SW 1271 (cell line): ENCODE measurements at places on chromosomes 11 and 22.
A peak's percentile ranks its signal among the peaks of the same experiment; 100 is the strongest.

DNA sequence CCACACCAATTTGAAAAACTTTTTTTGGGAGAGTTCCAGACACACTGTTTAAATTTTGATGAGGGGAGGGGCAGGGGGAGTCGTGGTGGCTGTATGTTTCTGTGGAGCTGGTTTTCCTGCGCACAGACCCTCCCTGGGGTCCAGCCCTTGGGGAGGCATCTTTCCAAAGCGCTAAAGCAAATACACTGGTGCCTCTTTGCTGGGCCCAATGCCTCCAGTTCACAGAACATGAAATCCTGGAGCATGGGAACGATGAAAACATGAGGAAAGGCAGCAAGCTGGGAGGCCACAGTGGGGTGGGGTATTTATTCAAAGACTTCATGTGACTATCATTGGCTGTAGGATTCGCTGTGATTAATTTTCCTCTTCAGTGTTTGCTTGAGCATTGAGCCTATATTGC is 135.3 kb downstream of the CCDC34 start:
- DNase-seq: no peak

GRCh38 chr11:61636676-61637075 is 43.5 kb upstream of the DAGLA start:
- DNase-seq: no peak

DNA sequence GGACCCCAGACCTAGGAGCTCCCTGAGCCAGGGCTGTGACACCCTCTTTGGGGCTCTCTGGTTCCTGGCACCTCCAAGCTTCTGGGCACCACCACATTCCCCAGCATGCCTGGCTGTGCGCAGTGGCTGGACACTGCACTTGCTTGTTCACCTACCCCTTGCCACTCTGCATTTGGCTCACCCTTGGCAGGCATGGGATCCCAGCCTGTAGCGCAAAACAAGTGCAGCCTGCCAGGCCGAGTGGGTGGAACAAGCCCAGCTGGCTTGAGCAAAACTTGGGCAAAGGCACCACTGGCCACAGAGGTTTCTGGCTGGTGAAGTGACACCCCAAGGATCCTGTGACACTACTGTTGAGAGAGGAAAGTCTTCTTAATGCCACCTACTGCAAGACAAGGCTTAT is 57.3 kb downstream of the CCDC34 start:
- no peak for DNase-seq

DNA sequence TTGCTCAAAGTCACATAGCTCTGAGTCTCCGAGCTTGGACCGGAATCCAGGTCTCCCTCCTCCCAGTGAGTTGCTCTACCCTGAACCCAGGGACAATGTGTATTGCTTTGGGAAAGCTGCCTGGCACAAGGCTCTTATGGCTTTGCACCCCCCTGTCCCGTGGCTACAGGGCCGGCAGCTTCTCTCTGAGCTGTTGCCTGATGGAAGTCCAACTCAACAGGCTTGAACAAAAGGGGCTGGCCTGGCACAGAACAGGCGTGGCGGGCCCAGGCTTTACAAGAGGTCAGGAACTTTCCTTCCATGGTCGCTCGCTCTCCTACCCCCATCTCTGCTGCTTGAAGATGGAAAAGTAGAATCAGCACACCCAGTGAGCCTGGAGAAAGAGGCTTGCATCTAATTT is 34.3 kb downstream of the MYEOV start:
- no peak for DNase-seq

GRCh38 chr11:82750643-82751139 is 17.0 kb upstream of the FAM181B start:
- no peak for DNase-seq

GRCh38 chr11:43925063-43925931 is 17.1 kb upstream of the C11orf96 start:
- DNase-seq: no peak

- DNase-seq: no peak
These were observed 335.3 kb downstream of the CTTN start for GRCh38 chr11:70733327-70734325.

DNA sequence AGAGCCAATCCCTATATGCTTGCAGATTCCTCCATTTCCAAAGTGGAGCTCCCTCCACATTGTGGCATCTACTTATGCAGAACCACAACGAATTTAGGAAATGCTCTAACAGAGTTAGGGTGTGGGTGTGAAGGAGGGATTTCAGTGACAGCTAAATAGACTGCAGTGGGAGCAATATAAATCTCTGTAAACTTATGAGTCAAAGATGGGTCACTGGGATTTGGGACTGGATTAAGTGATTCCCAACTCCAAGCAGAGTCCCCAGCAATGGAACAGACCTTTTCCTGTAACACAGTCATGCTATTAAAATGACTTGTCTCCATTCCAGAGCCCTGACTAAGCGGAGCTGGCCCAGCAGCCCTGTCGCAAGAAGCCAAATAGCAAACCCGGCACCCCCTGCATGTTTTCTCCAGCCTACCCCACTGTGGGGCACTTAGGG is 36.6 kb downstream of the RPL27A start:
- peak; percentile 59 for DNase-seq

DNA sequence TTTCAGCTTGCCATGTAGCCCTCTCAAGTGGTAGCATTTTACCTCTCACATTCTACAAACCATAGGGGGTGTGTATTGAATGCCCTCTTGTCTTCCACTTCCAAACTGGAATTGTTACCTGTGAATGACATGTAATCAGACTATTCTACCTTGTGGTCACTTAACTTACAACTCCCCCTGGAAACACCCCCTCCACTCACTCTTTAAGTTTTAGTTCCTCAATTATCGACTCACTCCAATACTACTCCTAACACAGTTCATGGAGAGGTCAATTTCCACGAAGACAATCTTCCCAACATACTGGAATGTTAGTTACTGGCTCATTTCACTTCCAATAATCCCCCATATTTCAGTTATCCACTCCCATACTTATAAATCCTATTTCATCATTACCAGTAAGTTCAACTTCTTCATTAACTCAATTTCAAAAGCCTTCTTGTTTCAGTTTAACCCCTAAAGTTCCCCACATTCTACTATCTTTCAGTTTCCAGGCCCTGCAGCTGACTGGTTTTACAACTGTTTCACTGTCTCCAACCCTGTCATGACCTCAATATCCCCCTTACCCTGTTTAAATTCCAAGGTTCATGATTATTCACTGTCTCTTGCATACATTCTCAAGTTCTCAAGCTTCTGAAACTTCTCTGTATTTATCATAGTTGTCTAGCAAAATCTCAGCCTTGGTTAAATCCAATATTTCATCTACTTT is 92.5 kb downstream of the C11orf87 start:
- no peak for DNase-seq

- no peak for DNase-seq
These were observed 5.6 kb upstream of the TMA7B start for GRCh38 chr22:39954584-39955055.

DNA sequence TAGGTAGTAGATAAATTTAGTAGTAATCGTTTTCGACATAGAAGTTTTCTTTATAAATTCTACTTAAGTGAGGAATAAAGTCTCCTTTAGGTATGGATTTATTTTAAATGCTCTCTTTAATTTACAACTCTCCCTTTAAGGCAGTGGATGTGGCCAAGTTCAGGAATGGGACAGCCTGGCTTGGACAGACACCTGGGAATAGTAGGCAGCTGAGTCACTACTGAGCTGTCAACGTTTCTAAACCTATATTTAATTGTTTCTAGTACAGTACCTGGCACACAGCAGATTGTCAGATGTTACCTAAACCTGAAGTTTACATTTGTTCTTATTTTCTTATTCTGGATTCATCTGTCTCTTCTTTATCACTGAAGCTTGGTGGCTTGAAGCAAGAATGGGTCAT is 85.1 kb downstream of the DEPDC5 start:
- DNase-seq: no peak

DNA sequence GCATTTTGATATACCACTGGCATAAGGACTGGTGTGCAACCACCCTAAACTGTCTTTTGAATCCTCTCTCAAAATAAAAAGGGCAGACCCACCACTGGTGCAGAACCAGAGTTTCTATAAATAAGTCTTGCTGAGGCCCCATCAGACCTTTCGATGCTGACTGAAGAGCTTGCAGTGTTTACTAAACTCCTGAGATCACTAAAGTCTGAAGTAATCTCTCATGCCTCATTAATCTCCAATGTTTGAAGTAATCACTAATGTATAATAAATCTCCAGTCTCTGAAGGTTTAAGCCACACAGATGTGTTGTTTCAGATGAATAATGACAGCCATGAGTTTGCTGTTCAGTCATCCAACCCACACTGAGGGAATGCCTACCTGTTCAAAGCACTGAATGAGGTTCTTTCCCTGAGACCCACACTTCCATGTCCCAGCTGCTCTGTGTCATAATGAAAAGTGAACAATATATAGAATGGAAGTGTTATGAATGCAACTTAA is 50.6 kb upstream of the DEUP1 start:
- DNase-seq: no peak

GRCh38 chr22:46612904-46613605 is 7.1 kb upstream of the GRAMD4 start:
- DNase-seq: no peak

GRCh38 chr22:45971408-45972028 is 5.4 kb downstream of the WNT7B start:
- DNase-seq: no peak

- no peak for DNase-seq
These were observed 438.0 kb downstream of the TBC1D22A start for GRCh38 chr22:47200273-47201051.

DNA sequence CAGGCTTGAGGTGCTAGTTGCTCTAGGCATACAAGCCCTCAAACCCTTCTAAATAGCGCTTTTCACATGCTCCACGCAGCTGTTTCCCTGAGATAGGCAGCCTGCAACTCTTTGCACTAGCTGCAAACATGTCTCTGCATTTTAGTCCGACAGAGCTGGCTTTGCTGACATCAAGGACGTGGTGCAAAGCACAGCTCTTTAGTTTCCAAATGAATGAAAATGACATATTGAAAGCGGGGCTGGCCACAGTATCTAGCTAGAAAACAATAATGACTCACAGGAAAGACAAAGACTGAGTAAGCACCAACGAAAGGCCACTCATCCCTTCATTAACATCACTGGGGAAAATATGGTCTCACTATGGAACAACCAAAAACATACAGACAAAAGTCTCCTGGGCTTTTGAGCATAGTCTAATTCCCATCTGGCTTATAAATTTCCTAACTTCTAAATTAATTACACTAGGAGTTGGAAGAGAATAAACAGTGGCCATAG is 15.3 kb upstream of the ZC3H12C start:
- peak; percentile 53 for DNase-seq

- no peak for DNase-seq
These were observed 32.1 kb upstream of the WNT7B start for GRCh38 chr22:46008836-46009596.

- no peak for DNase-seq
These were observed 18.5 kb downstream of the BLID start for GRCh38 chr11:122097419-122098001.

GRCh38 chr22:44125421-44125820 is 55.3 kb upstream of the PARVG start:
- DNase-seq: no peak
